ENCODE measurements at places on chromosomes 4 and X.

DNA sequence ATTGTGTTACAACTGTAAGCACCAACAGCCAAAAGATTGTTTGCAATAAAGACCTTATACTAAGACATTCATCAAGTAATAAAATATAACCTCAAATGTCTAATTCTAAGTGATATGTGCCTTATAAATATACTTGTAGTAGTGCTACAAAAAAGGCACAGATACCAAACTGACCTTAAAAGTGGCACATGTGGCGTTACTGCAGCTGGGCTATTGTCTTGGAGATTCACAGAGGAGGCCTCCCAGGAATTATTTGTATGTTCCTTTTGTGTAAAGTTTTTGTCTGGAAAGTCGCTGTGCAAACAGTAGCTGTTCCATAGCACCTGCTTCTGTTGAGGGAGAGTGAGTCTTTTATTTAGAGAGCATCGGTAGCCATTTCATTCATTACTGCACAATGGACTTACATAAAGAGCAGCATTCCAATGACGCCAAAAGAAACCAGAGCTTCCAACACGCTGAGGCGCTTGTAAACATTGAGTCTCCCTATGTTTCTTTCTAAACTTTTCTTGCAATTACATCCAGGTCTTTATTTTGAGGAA lies 143.7 kb downstream of the RPA4 start:
- DNase-seq: peak; percentile 36

- DNase-seq: peak; percentile 38
These were observed 13.2 kb downstream of the BCOR start for GRCh38 chrX:40084471-40085101.

DNA sequence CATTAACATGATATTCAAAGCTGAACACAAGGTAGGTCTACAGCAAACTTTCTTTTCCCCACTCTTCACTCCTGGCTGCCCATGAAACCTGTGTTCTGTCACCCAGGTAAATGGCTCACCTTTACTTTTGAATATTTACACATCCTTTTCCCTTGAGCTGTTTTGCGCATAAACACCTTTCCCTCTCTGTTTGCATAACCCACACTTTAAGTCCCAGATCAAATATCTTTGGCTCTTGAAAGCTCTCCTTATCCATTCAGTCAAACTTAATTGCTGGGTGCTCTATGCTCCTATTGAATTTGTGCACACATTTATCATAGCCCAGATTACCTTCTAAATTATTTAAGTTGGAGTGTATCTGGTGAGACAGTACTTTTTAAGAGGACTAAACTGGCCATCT lies 51.7 kb upstream of the ATP8A1 start:
- DNase-seq: no peak

GRCh38 chr4:138330531-138330930 lies 88.4 kb upstream of the SLC7A11 start:
- DNase-seq: no peak

DNA sequence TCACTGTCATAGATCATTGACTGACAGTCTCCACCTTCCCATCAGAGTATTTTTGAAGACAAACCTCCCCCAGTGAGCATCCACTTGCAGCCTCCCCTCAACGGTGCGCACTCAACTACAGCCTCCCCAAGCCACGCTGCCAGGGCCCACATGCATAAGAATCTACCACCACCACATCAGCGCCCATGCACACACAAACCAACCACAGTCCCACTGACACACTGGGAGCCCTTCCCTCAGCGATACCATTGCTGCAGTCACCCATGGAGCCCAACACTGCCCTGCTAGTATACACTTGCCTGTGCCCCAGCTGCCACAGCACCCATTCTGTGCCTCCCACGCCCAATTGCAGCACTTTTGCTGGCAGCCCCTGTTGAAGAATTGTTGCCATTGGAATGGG lies 132.9 kb downstream of the CHM start:
- no peak for DNase-seq

DNA sequence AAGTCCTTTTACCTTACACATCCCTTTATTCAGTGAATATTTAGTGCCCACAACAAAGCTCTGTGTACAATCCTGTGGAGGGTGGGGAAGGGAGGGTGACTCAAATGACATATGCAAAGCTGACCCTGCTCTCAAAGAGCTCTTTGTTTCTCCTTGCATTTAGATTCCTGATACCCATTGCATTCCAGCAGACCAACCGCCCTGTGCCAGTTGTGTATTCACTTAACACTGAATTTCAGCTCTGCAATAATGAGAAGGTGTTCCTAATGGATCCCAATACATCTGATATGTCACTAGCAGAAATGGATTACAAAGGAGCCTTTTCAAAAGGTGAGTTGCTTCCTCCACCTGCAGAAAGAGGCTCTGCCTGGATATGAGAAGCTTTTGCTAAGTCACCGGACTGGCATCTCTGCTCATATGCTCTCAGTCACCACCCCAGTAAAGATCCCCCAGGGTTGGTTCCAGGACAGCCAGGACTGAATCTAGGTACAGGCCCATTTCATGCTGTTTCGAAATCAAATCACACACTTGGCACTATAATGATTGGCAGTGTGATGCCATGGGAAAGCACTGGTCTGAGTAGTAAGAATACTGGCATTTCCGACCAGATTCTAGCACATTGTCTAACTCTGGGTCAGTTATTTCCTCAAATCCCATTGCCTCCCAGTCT lies 17.1 kb upstream of the ANXA3 start:
- DNase-seq: no peak

DNA sequence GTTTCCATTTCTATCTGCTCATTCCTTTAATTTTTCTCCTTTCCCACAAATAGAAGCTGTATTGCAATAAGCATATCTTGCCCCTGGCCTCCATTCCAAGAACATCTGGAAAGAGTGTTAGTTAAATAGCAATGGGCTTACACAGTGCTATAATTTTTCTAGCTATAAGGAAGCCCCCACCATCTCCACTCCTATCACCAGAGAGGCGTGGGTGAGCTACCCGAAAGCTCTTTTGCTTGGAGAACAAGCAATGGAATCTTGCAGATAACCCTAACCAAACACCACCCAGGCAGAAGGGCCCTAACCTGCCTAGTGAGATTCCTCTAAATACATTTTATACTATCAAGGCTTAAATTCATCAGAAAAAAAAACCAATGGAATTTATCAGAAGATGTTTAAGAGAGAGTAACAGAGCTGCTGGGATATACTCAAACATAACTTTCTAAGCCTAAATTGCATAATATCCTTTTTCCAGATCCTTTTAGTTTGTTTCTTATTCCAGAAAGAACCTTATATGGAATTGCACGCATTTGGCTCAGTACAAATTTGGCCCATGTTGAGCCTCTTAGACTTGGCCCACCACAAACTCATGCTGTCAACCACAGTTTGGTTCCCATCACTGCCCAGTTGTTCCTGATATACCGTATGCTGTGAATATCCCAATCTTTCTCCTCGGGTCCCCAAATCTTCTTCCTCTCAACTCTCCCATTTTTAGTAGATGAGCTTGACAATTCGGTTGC lies 91.6 kb upstream of the PLAC1 start:
- DNase-seq: no peak

- DNase-seq: no peak
These were observed 483.1 kb downstream of the BCOR start for GRCh38 chrX:39614680-39614998.

- DNase-seq: peak; percentile 19
These were observed 44.0 kb upstream of the IGFBP7 start for GRCh38 chr4:57154191-57154590.

- no peak for DNase-seq
These were observed 22.9 kb upstream of the COX7B2 start for GRCh38 chr4:46931981-46932380.

DNA sequence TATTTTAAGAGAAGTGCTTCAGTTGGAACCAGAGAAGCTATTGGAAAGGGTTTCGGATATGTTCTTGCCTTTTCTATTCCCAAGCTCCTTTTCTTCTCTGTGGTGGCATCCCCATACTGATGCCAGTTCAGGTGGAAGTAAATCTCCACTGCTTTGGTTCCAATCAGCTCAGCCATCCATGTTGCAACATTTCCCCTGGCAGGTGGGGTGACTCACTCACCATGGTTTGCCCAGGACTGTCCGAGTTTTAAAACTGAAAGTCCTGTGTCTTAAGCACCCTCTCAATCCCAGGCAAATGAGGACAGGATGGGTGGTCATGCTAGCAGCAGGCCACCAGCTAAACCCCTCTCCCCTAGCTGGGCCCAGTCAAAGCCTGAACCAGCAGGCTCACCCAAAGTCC lies 15.1 kb downstream of the RAI2 start:
- no peak for DNase-seq

GRCh38 chrX:23195761-23196160 lies 138.9 kb upstream of the PTCHD1 start:
- no peak for DNase-seq

GRCh38 chrX:151604931-151605330 lies 41.5 kb downstream of the PASD1 start:
- no peak for DNase-seq

DNA sequence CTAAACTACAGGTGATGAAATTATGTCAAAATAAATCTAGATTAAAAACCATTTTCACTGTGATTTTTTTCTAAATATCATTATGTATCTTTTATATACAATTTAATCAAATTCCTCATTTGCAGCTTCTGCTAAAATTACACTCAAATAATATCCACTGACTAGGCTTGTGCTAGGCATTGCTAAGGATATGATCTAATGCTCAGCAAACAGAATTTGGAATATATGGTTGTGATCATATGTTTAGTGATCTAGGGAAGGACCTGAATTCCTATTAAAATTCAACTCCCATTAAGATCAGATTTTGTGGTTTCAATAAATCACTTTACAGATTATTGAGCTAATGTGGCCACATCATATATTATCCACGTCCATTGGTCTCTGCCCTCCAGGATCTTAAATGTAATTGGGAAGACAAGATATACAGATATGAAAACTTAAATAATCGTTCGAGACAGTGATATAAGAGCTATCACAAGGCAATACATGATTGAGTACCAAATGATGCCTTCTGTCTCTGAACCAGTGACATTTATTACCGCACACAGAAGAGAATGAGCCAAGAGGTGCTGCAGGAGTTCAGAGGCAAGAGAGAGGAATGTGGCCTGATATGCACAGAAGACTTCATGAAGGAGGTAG lies 206.0 kb upstream of the RPS6KA3 start:
- DNase-seq: no peak

DNA sequence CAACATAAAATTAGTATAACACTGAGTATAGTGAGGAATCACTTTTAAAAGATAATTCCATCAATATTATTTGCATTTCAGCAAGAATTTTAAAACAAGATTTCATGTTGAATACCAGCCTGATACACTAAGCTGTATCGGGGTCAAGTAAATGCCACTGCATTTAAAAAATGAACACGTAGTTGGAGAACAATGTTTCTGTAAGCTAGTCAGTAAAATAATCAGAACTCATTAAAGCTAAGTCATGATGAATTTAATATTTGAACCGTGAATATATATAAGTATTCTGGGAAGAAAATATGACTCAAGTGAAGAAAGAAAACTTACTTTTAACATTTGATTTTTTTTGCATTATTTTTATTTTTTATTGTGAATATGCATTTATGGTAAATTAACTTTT lies 611.0 kb upstream of the PABPC4L start:
- DNase-seq: no peak

DNA sequence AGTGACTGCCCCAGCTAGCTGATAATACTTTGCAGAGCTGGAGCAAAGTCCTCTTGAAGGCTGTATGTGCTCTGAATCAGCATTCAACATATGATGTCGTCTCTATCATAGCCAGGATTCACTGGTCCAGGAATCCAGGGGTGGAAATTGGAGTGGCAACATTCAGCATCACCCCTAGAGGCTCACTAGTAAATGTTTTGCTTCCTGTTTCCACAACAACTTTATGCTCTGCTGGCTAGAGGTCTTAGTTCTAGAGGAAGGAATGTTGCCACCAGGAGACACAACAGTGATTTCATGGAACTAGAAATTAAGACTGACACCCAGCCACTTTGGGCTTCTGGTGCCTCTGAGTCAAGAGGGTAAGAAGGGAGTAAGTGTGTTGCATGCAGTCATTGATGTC lies 11.3 kb downstream of the MAGEA1 start:
- no peak for DNase-seq

DNA sequence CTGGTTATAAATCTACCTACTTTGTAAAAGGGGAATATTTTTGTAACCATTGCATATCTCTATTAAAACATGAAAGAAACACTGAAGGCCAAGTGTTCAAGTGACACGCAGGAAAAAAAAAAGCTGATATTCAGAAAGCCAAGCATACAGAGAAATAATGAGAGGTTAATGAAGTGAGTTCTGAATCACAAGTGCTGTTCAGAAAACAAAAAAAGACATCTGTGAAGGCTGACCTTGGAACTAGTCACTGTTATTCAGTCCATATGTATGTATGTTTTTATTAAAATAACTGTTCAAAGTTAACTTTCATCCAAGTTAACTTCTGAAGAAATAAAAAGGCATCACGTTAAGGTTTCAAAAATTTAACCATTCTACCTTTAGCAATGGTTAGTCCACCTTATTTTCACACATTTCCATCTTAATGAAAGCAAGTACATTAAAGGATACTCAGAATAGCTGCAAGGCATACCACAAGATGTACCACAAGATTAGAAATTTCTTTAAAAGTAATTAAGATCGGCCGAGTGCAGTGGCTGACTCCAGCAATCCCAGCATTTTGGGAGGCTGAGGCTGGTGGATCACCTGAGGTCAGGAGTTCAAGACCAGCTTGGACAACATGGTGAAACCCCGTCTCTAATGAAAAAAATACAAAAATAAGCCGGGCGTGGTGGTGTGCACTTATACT lies 31.4 kb downstream of the SH3RF1 start:
- DNase-seq: no peak

GRCh38 chrX:53717205-53717604 lies 30.7 kb upstream of the HUWE1 start:
- DNase-seq: no peak

DNA sequence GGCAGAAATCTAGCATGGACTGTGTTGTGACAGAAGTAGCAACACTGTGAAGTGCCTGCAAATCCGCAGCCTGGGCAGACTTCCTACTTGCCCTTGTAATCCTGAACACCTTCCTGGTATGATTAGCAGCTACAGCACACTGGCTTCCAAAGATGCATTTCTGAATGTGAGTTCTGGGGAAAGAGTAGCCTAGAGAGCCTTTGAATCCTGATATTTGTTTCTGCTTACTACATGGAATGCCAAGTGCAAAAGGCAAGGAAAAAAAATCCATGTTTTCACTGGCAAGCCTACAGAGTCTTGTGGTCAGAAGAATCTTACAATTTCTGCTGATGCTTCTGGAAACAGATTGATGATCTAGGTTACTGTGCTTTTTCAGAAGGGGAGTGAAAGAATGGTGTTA lies 223.7 kb downstream of the COL25A1 start:
- DNase-seq: no peak

DNA sequence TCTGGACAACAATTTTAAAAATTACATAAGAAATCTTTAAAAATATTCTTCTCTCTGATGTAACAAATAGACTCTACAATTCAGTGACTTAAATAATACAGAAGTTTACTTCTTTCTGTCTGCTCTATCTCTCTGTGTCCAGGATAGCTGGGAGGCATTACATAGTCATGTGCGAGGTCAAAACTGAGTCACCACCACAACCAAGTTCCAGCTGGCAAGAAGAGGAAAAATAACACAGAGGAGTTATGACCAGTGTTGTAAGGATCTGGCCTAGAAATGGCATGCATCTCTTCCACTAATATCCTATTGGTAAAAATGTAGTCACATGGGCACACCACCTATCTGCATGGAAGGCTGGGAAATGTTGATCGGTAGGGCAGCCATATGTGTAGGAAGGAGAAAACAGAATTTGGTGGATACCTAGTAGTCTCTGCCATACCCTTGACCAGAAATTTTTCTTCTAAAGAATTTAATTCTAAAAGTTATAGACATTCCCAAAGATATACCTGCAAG lies 39.4 kb upstream of the WDFY3 start:
- no peak for DNase-seq

- peak; percentile 53 for DNase-seq
These were observed 8.3 kb upstream of the DAPP1 start for GRCh38 chr4:99808260-99808857.

GRCh38 chr4:48470570-48470969 lies 12.6 kb upstream of the SLC10A4 start:
- DNase-seq: no peak
